ENCODE measurements at places on chromosomes 16 and 17.

DNA sequence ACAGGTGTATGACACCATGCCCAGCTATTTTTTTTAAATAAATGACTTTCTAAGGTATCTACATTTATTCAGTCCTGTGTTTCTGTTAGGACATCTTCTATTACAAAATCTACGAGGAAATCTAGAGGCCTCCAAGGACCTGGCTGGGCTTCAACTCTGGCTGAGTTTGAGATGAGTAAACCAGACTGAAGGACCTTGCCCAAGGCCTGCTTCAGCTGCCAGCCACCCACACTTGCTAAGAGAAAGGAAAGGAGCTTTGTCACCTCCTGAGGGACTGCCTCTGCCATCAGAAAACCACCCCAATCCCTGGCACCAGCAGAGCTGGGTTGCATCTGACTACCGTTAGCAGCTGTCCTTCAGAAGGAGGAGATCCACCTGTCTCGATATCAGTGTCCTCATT lies 1.3 kb upstream of the MYO1D start:
- DNase-seq, result no peak

DNA sequence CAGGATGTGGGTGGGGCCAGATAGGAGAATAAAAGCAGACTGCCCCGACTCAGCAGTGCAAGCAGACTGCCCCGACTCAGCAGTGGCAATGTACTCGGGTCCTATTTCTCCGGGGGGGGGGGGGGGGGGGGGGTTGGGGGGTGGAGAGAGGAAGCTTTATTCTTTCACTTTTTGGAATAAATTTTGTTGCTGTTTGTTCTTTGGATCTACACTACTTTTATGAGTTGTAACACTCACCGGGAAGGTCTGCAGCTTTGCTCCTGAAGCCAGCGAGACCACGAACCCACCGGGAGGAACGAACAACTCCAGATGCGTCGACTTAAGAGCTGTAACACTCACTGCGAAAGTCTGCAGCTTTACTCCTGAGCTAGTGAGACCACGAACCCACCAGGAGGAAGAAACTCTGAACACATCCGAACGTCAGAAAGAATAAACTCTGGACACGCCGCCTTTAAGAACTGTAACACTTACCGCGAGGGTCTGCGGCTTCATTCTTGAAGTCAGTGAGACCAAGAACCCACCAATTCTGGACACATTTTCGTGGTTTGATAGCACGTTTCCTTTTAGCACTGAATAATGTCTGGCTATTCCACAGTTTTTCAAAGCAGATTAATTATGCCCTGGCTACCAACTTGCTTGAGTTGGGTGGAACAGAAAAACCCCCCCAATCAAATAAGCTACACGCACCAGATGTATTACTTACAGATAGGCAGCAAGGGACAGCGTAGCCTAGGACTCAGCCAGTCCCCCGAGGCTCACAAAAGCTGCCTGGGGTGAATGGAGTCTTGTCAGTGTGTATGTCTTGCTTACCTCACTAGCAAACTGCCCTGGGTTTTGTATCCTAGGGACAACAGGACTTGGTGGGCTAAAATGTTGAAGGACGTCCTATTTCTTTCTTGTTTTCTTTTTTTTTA lies 11.9 kb downstream of the FZD2 start:
- DNase-seq, result no peak

- DNase-seq, result no peak
Measured at GRCh38 chr16:84166796-84167695, 19.8 kb downstream of the TAF1C start.

DNA sequence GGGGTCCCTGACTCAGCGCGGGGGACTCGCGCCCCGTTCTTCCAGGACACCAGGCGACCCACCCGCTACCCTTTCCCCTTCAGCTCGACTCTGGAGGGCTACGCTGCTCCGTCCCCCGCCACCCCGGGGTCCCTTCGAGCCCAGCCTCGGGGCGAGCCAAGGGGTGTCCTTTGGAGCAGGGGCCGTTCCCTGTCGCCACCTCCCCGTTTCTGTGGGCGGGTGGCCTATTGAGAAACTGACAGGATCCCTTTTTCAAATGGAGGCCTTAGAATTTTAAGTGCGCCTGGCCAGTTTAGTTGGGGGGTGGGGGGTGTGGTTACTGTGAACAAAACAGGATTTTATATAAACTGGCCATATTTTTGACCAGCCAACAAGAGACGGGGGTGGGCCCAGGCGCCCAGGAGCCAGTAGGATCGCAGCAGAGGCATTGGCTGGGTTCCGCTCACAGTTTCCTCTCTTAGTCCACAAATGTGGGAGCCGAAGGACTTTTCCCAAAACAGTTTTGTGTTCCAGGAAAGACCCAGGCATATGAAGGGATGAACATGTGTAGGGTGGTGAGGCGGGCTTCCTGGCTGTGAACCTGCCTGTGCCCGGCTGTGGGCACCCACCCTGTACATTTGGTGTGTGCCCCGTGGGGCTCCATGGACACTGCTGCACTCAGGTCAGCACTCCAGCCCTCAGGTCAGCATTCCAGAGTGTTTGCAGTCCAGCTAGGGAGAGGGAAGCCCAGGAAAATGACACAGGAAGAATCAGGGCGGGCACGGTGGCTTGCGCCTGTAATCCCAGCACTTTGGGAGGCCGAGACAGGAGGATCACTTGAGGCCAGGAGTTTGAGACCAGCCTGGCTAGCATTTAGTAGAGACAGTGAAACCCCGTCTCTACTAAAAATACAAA lies 722 bp upstream of the TIMP2 start:
- DNase-seq, result peak; percentile 48

GRCh38 chr17:56431736-56432135 lies 161.8 kb upstream of the NOG start:
- DNase-seq, result no peak

- no peak for DNase-seq
Measured at GRCh38 chr17:79630126-79630525, 19.3 kb upstream of the RBFOX3 start.

GRCh38 chr17:50559674-50560184 lies 786 bp upstream of the CACNA1G start:
- no peak for DNase-seq

GRCh38 chr16:68446681-68447652 lies 1.3 kb downstream of the SMPD3 start:
- DNase-seq, result no peak

GRCh38 chr17:42795465-42795864 lies 3.0 kb downstream of the COA3 start:
- no peak for DNase-seq

DNA sequence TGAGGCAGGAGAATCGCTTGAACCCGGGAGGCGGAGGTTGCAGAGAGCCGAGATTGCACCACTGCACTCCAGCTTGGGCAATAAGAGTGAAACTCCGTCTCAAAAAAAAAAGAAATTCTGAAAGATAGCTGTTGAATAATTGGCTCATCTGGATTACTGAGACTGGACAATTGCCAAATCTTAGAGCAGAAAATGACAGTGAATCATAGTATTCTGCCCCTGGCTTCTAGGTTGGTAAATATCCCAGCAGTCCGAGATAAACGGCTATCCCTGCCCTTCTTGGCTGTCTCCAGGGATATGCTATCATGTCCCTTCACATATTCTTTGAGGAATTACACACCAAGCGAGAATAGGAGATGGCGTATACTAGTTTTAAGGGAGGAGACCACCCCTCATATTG lies 35.5 kb upstream of the METTL16 start:
- DNase-seq, result no peak

DNA sequence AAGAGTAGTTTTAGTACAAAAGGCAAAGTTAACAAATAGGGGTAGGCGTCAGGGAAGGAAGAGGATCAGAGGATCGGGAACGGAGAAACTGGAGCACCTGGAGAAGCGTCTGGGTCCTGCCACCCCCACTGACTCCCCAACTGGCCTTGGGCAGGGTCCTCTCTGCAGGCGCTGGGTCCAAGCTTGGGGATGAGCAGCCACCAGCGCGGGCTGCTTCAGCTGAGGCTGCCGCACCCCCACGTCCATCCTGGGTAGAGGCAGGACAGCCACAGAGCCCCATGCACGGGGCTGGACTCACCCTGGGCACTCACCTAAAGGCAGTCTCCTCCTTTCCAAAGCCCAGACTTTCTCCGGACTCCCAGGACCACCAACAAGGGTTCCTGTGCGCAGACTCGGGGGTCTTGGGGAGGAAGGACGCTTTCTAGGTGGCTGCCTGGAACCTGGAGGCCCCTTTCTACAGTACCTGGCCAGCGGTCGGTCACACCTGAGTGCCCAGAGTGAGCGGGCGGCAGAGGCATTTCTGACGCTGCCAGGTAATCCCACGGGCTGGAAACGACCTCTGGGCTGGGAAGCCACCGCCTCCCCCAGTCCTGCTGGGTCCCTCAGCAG lies 1.1 kb downstream of the HS3ST6 start:
- no peak for DNase-seq

GRCh38 chr17:34156401-34156740 lies 98.7 kb upstream of the CCL2 start:
- DNase-seq, result no peak

DNA sequence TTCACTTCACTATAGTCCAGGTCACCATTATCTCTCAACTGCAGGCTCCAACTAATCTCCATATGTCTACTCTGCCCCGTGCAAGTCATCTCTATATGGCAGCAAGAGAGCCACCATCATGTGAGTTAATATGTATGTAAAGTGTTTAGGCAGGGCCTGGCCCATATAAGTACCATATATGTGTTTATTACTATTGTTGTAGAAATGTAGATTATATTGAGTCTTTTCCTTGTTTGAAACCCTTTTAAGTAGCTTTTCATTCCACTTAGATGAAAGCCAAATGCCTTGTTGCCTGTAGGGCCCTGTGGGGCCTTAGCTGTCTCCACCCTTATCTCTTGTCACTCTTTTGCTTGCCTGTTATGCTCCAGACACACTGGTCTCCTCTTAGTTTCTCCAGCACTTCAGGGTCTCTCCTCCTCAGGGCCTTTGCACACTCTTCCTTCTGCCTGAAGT lies 164.0 kb downstream of the PHKB start:
- DNase-seq, result no peak

- DNase-seq, result peak; percentile 44
Measured at GRCh38 chr17:19264681-19265080, 27.5 kb downstream of the EPN2 start.

- no peak for DNase-seq
Measured at GRCh38 chr16:75446416-75446815, 13.1 kb upstream of the CFDP1 start.

GRCh38 chr17:35849469-35850348 lies 19.0 kb downstream of the HEATR9 start:
- peak; percentile 50 for DNase-seq

GRCh38 chr17:41849251-41849990 lies 11.8 kb downstream of the KLHL10 start:
- no peak for DNase-seq

- no peak for DNase-seq
Measured at GRCh38 chr17:67211742-67212141, 33.3 kb downstream of the HELZ start.

DNA sequence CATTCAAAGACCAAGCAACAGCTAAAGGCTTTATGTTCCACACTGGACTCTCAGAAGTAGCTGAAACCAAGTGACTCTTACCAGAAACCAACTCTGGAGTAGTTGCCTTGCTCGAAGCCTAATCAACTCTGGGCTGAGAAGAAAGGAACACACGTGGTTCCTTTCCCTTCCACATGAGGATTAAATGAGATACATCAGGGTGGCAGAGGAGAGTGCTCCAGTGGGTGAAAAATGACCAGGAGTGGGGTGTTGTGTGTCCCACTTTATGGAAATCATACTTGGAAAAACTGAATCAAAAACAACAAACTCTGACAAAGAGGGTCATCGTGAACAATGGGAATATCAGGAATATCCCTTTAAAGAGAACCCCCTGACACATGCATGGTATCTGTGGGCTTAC lies 234.2 kb upstream of the ASIC2 start:
- no peak for DNase-seq

- DNase-seq, result no peak
Measured at GRCh38 chr17:9696279-9697044, 51.1 kb downstream of the USP43 start.

- DNase-seq, result no peak
Measured at GRCh38 chr17:51888816-51889215, 269.7 kb downstream of the CA10 start.

- DNase-seq, result no peak
Measured at GRCh38 chr16:64437706-64438324, 684.0 kb downstream of the CDH11 start.

GRCh38 chr17:11986942-11987329 lies 10.3 kb downstream of the ZNF18 start:
- peak; percentile 59 for DNase-seq

- no peak for DNase-seq
Measured at GRCh38 chr17:45985447-45985846, 13.6 kb upstream of the STH start.

- DNase-seq, result peak; percentile 19
Measured at GRCh38 chr17:17613708-17614114, 22.2 kb upstream of the PEMT start.

DNA sequence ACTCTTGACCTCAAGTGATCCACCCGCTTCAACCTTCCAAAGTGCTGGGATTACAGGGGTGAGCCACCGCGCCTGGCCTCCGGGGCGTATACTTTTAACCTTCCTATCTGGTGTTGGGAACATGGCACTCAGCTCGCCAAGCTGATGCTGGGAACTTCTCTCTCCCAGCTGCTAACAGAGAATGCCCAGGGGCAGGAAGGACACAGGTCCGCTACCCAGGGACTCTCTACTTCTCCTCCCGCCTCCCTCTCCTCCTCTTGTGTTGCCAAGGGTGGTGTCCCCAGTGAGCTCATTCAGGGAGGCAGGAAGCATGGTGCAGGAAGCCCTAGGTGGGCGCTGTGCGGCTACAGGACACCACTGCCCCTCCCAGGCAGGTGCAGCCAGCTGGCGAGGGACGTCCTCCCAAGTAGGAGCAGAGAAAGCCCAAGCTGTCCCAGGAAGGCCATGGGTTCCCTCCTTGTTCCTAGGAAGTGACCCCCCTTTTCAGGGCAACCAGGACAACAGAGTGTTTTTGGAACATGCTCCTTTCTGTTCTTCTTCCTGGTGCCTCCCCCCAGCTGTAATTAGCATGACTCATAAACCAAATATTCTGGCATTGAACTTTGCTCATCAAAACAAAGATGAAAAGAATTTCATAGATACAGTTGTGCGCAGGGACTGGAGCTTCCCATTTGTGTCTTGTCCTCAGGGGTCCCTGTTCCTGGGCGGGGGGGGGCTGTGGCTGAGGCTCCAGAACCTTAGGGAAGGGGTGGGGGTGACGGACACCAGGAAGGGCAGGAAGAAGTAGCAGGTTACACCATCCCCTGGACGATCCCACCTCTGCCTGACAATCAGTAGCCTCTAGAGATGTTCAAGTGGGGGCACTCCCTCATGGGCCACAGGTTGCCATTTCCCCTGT lies 2.7 kb downstream of the C1QTNF1 start:
- no peak for DNase-seq

- DNase-seq, result no peak
Measured at GRCh38 chr17:82011617-82012187, 11.0 kb downstream of the CENPX start.

- no peak for DNase-seq
Measured at GRCh38 chr17:80774146-80774545, 217.5 kb upstream of the CHMP6 start.

DNA sequence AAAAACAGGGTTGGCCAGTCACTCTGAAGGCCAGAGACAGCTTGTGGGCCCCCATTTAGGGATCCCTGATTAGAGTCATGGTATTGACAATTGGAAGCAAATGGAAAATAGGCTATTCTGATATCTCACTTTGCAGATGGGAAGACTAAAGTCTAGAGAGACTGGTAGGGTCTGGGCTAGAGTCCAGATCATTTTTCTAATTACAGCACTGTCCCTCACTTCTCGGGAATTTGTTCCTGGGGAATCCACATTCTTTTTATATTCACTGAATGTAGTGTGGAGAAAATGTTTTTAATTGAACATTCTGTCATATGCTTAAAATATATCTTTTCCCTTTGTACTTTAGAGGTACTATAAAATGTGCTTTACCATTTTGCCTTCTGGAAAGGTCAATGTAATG lies 1.1 kb downstream of the KATNIP start:
- no peak for DNase-seq

Measured in midbrain (tissue), 1 donor.